Stomach (tissue), 19 donors: ENCODE measurements at places on chromosomes 6 and 20. TPM values are rescaled to one million over a fixed set of nuclear protein-coding genes. Genes with fewer than 3 reads are reported as not detected.

- H3K4me3 ChIP-seq: no peak overlapping the region
- no peak overlapping the region for H3K27ac ChIP-seq
- H3K4me1 ChIP-seq: no peaks in the 10 kb centered on the region
- peaks cover 79% of the 10 kb centered on the region for H3K36me3 ChIP-seq
- DNase-seq: no peak
Observed at GRCh38 chr6:157205473-157206358, 117.6 kb downstream of the TMEM242 start.

PRRT1 gene
- polyA plus RNA-seq: 3.4 TPM

HLA-DRB5 gene
- polyA plus RNA-seq: not detected

SLPI gene
- 42.8 TPM for polyA plus RNA-seq

DNA sequence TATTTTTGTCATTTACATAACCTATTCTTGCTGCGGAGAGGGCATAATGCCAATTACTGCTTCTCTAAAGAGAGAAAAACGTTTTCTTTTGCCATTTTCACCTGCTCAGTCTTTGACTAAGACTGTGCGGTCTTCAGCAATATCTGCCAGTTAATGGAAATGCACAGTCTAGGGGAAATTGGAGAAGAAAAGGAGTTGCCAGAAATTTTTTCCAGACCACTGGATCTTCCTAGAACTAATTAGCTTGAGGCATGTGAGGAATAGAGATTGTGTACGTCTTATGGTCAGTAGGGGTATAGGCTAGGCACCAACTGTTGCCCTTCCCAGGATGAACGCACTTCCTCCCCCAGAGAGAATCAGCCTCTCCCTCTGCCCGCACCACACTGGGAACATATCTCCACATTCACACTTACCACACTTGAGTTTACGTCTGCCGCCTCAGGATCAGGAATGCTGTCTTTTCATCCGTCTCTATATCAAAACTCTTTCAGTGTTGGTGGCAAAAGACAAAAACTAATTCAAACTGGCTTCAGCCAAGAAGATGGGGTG is 67.9 kb upstream of the E2F3 start:
- no peaks in the 10 kb centered on the region for H3K27me3 ChIP-seq
- H3K27ac ChIP-seq: no peak overlapping the region
- no peak overlapping the region for H3K4me3 ChIP-seq

PLCB4 gene
- polyA plus RNA-seq: 5.4 TPM
